KG1 (cell line): ENCODE measurements at places on chromosomes 16 and 17.

- no peak for DNase-seq
Observed at GRCh38 chr17:42178817-42179216, 2.1 kb downstream of the KCNH4 start.

DNA sequence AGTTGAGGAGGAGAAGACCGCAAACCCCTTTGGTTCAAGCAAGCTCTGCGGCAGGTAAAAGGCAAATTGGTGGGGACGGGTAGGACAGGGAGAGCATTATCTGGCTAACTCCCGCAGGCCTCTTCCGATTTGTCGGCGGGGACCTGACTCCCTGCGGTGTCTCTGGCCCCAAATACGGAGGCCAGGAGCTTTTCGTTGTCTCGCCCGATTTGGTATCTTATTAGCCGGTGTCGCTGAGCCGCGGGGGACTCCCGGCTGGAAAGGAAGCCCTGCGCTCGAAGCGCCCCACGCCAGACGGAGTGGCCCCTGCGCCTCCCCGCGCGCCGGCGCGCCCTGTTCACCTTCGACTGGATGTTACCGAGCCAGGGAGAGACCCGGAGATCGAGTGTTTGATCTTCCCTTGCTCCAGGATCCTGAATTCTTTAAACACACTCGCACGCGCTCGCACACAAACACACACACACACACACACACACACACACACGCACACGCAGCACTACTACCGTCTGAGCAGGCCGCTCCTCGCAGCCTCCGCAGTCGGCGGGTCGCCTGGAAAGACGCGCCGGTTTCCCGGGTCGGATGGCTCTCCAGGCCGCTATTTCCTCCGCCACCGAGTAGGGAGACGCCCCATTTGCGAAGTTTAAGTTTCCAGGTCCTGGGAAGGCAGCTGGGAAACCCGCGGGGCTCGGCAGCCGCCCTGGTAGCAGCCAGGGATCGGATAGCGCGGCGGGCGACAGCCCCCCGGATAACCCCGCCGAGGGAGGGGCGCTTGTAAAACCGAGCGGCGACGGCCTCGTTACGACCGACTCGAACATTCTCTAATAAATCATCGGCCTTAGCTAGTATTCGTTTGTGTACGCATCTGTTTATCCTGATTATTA is 3.3 kb downstream of the PRAC1 start:
- no peak for DNase-seq

GRCh38 chr17:48023400-48024148 is 14.0 kb downstream of the COPZ2 start:
- no peak for DNase-seq

GRCh38 chr16:67016143-67016542 is 12.8 kb upstream of the CBFB start:
- no peak for DNase-seq

DNA sequence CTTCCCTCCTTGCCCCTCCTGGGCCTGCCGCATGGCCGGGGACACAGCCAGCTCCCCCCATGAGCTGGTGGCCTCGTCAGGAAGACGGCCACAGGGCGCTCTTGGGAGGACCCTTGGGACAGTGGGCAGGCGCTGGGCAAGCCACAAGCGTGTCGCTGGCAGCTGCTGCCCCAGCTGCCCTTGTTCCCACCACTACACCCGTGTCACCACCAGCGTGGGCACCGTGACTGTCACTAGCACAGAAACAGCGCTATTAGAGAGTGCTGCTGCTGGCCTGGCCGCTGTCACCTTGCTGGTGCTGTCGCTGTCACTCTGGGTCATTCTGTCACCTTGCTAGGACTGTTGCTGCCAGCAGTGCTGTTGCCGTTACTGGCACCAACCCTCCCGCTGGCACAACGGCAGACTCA is 47.2 kb downstream of the ZFPM1 start:
- DNase-seq, result no peak

DNA sequence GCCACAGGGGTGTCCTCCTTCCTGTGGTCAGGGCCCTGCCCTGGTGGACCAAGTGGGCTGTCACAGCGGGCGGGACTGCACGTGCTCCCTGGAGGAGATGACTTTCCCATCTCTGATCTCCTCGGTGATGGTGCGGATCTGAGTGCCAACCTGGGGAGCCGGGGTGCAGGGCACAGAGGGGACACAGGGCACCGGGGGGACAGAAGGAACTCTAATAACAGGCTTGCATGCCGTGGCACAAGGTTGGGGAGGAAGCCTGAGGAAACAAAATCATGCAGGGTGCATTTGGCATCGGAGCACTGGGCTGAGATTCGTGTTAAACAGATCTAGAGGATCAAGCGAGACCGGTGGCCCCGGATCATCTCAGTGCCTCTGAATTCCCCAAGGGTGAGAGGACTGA is 3.4 kb downstream of the KRT36 start:
- no peak for DNase-seq

- no peak for DNase-seq
Observed at GRCh38 chr17:57110152-57110542, 25.1 kb downstream of the AKAP1 start.

GRCh38 chr17:29076722-29077121 is 33.8 kb downstream of the PIPOX start:
- DNase-seq, result no peak

GRCh38 chr16:22618842-22619241 is 108.2 kb downstream of the NPIPB5 start:
- DNase-seq, result no peak

GRCh38 chr16:50696126-50696525 is 2.7 kb downstream of the NOD2 start:
- DNase-seq, result no peak

DNA sequence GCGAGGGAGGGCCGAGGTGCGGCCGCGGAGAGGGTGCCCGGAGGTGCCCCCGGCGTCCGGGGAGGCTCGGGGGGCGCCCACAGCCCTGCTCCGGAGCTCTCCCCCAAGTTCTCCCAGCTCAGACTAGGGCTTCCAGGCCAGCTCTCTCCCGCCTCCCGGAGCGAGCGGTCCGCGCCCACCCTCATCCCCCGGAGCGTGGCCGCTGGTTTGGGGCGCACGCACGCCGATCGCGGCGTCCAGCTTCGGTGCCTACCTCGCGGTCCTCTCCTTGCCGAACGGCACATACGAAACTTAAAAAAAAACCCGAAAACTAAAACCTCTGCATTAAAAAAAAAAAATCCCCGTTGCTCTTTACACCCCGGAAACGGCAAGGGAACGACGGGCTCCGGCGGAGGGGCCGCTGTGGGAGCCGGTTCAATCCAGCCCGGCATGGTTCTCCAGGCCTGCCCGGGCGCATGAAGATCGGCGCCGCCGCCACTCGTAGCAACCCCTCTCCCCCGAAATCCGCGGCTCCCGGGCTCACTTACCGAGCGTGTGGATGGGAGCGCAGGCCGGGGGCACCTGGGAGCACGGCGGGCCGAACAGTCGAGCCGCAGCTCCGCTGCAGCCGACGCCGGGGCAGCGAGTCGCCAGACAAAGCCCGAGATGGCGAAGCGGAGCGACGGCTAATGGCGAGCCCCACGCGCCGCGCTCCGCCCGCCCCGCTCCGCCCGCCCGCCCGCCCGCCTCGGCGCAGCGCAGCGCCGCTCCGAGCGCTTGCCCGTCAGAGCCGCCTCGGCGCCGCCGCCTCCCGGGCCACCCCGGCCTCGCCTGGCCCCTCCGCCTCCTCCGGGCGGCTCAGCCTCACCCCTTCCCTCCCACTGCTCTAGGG is 973 bp upstream of the UBTF start:
- DNase-seq, result no peak

GRCh38 chr17:32586666-32587065 is 99.9 kb downstream of the CDK5R1 start:
- DNase-seq, result no peak

- no peak for DNase-seq
Observed at GRCh38 chr16:69319826-69320739, 8.9 kb downstream of the VPS4A start.

GRCh38 chr17:41672153-41672552 is 16.5 kb upstream of the EIF1 start:
- DNase-seq, result no peak

DNA sequence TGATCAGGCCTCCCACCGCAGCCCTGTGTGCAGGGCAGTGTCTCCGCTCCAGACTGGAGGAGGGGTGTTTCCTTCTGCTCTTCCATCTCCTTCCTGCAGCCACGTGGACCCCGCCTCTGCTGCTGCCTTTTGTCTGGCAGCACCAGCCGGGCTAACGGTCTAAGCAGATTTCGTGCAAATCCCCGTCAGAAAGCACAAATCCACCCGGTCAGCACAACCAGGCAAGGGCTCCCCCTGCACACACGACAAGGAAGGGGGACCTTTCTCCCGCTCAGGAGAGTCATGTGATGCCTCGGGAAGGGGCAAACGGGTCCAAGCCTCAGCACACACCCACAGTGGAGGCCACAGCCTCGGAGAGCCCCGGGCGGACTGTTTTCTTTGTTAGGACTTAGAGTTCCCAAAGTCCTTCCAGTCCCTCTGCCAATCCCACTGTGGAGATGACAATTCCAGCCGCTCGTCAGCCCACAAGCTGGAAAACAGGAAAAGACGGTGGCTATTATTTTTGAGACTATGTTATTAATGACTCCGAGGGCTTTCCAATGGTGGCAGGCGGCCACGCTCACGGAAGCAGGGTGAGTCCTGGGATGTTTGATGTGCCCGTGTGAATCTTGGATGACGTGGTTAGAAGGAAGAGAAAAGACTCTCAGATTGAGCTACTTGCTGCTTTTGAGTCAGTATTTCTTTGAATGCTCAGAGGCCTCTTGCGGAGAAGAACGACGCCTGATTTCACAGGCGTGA is 22.5 kb upstream of the MEAK7 start:
- DNase-seq, result no peak

DNA sequence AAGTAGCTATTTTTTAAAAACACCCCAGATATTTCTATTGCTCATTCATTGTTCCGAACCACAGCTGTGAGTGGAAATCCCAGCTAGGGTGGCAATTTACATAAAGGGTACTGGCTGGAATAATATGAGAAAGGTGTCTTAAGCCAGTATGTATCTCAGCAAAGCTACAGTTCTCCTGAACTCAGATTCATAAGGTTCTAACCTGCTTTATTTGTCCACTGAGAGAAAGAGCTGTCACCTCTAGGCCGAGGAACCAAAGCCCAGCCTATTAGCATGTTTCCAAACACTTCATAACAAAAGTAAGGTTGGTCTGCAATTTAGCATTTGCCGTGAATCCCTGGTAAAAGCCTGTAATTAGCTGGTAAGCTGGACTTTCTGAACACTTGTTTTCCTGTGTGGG is 57.0 kb upstream of the CLEC19A start:
- no peak for DNase-seq

- no peak for DNase-seq
Observed at GRCh38 chr17:36755586-36755985, 154.2 kb downstream of the MRM1 start.

DNA sequence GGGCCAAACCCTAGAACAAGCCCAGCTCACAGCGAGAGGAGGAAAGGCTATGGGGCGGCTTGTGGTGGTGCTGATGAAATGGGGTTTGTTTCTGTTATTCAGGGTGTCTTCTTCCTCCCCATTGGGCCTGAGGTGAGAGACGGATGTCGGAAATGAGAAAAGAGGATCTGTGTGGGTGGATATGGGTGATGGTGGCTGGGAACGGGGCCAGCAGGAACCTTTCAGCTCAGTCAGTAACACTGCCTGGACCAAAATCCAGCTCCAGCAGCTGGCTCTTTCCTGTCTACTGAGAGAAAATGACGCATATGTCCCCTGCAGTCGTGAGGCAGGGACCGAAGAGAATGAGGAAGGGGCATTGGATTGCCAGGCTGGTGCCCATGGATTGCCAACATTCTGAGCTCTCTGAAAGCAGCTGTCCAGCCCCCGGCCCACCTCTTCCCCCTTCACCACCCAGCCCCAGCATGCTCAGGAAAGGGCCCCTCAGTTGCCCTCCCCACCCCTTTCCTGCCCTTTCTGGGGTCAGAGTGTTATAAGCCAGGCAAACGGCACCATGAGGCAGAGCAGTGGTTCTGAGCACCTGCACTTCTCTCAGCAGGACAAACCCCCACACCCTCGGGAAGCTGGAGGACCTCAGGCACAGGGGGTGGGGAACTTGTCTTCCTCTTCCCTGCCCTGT is 4.0 kb downstream of the MYH3 start:
- DNase-seq, result no peak

- DNase-seq, result no peak
Observed at GRCh38 chr16:8795091-8795490, 2.3 kb downstream of the TMEM186 start.

DNA sequence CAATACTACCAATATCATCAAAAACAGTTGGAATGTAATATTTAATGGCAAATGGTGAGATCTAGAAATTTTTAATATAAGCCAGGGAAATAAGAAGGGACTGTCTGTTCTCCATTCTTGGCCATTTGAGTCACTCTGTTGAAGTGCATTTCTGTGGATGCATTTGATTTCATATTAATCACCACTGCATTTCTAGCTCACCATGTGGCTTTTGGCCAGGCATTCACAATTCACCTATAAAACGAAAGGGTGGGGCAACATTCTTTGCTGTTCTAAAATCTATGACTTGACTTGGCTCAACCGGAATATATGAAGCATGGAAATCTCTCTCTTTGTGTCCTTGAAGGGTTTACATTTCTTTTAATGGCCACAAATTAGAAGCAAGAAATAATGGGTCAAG is 483.0 kb downstream of the SLC39A11 start:
- no peak for DNase-seq

GRCh38 chr17:38602453-38602852 is 3.3 kb downstream of the SRCIN1 start:
- DNase-seq, result no peak

GRCh38 chr17:29177871-29178749 is 2.1 kb downstream of the MYO18A start:
- no peak for DNase-seq

DNA sequence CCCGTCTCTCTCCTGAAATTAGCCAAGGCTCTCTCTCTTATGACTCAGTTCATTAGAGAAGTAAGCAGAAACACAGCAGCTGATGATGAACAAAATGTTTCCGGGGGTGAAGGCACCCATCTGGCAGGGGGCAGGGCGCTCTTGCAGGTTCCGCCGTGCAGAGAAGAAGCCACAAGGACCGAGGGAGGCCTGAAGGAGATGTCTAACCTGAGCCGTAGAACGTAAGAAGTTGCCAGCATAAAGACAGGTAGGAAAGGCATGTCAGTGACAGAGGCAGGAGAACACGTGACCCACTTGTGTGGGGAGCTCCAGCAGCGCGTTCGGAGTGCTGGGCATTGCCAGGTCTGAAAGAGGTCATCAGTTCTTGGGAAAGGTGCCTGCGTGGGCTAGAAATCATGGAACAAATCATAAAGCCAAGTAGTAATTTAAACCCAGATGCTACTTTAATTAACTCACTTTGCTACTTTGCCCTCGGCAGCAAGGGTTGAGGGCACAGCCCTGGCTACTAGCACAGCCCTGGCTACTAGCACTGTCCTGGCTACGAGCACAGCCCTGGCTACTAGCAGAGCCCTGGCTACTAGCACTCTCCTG is 198.6 kb downstream of the RPTOR start:
- DNase-seq, result no peak

GRCh38 chr16:57763285-57764005 is 27.9 kb downstream of the KATNB1 start:
- no peak for DNase-seq

- DNase-seq, result peak; percentile 37
Observed at GRCh38 chr17:55295411-55296170, 30.8 kb downstream of the HLF start.

GRCh38 chr16:74280448-74280847 is 16.2 kb upstream of the PSMD7 start:
- no peak for DNase-seq
